ENCODE measurements at places on chromosomes 1 and 21. TPM values are rescaled to one million over a fixed set of nuclear protein-coding genes. Genes with fewer than 3 reads are reported as not detected.

The S1PR1 gene
- 12.6 TPM for total RNA-seq

The UBXN10 gene
- total RNA-seq, result 3.3 TPM

The GIPC2 gene
- 0.41 TPM for total RNA-seq

The PTCH2 gene
- 0.82 TPM for total RNA-seq

The OR6N2 gene
- total RNA-seq, result not detected

The NECTIN4 gene
- not detected for total RNA-seq

The PLPPR4 gene
- total RNA-seq, result 168 TPM

The CDA gene
- not detected for total RNA-seq

The NUDT17 gene
- 2.4 TPM for total RNA-seq

The LIPI gene
- not detected for total RNA-seq

The NFIA gene
- 35.5 TPM for total RNA-seq

The LCE3D gene
- not detected for total RNA-seq

The S100A8 gene
- total RNA-seq, result 7.3 TPM

The HSD3B1 gene
- not detected for total RNA-seq

The CELA3A gene
- not detected for total RNA-seq

The ADORA1 gene
- 11.0 TPM for total RNA-seq

The ZP4 gene
- not detected for total RNA-seq

The ANKRD34A gene
- 1.6 TPM for total RNA-seq

Data from frontal cortex (tissue), 4 donors.